ENCODE measurements at places on chromosomes 13 and 19. TPM values are rescaled to one million over a fixed set of nuclear protein-coding genes. Genes with fewer than 3 reads are reported as not detected.

The CA11 gene
- 34.8 TPM for polyA plus RNA-seq

The ZNF112 gene
- polyA plus RNA-seq, result 10.5 TPM

The ZNF564 gene
- polyA plus RNA-seq, result 14.6 TPM

The CAMSAP3 gene
- 19.0 TPM for polyA plus RNA-seq

The EFNA2 gene
- 1.8 TPM for polyA plus RNA-seq

The SIGLEC8 gene
- polyA plus RNA-seq, result not detected

All from left renal cortex interstitium (tissue), 4 donors.